ENCODE measurements at places on chromosomes 11 and 22. TPM values are rescaled to one million over a fixed set of nuclear protein-coding genes. Genes with fewer than 3 reads are reported as not detected.

DNA sequence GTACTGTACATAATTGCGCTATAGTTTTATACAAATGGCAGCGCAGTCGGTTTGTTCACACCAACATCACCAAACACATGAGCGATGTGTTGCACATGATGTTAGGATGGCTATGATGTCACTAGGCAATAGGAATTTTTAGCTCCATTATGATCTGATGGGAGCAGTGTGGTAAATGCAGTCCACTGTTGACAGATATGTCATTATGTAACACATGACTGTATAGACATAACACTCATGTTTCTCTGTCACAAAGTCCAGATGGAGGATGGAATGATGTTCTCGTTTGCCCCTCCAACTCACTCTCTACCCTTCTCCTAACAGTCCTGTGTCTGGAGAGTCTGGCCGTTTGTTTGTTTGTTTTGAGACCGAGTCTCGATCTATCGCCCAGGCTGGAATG lies 288.5 kb downstream of the LARGE1 start:
- no peak for DNase-seq

- peak; percentile 33 for DNase-seq
Observed at GRCh38 chr22:41286639-41287091, 678 bp upstream of the RANGAP1 start.

DNA sequence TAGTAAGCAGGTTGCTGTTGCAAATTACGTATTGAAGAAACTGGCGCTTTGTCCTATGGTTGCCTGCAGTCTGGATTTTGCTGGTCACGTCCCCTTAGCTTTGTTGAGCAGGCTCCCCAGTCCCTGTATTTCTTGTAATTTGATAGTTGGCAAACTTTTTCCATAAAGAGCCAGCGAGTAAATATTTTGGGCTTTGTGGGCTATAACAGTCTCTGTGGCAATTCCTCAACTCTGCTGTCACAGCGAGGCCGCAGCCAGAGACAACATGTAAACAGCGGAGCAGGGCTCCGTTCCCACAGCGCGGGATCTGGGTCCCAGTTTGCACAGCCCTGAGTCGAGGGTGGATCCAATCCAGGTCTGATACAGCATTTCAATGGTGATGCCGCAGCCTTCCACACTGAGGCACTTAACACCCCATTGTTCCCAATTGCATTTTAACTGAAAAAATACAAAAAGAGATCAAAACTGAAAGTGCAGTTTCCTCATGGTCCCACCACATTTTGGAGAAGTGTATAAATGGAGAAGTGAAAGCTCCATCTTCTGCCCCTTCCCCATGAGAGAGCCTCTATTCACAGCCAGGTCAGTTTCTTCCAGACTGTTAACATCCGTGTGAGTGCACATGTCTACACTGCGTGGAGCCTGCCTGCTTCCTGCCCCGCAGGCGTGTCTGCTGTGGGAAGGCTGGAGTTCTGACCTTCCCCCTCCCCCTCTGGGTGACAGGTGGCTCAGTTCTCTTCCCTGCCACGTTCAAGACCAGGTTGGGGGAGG lies 89.1 kb downstream of the RPS6KA4 start:
- DNase-seq, result peak; percentile 20

DNA sequence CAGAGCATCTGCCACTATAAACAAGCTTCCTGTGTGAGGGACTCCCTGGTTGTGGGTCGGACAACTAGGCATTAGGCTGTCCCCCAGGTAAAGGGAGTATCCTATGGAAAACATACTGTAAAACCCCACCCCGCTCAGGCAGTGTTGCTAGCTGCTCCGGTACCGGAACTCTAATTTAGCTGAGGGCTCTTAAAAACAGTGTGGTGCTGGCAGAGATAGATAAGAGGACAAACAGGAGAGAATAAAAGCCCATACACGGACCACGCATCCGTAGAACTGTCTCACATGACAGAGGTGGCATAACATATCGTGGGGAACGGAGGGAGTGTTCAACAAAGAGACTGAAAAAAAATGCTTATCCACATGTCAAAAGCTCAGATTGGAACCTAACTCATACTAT lies 3.4 kb upstream of the MOGAT2 start:
- no peak for DNase-seq

DNA sequence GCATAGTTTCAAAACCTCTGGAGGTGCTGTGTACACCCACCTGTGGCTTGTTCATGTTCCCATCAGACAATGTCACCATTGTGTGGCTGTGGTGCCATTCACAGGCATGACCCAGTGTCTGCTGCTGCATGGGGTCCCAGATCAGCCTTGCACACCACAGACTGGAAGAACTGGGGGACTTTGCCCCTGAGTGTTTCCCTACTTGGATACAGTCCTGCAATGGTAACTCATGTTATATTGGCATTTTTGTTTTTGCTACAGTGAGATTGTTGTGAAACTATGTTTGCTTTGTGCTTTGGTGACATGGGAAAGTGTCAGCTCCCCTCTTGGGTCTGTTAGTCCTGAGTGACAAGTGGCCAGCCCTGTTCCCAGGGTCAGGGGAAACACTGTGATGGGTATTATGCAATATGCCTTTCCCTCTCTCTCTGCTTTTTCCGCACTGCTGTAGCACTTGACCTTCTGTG lies 108.8 kb downstream of the NAV2 start:
- DNase-seq, result no peak

GRCh38 chr11:133409799-133410198 lies 122.5 kb downstream of the OPCML start:
- no peak for DNase-seq

DNA sequence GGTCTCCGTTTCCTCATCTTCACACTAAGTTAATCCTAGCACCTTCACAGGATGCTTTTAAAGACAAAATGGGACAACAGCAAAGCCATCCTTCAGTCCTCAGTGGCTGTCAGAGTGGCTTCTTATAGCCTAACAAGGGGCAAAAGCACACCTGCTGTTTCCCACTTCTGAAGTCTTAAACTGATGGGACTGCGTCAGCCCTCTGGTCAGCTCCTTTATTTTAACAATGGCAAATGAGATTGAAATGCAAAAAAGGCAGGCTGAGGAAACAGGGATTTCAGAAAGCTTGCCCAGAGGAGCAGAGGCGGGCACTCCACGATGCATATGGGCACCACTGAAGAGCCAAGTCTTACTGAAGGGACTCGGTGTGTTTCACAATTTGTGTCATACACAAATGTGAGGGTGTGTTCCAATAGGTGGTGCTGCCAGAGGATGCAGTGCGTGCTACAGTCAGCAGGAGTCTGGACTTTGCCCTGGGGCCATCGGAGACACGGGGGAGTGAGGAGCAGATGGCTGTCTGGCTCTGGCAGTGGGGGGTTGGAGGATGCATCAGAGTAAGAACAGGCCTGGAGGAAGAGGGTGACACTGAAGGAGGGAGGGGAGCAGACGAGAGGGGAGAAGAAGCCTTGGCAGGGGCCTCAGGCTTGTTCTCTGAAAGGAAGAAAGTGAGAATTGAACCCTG lies 47.3 kb downstream of the TENM4 start:
- no peak for DNase-seq

GRCh38 chr22:24803064-24803542 lies 2.9 kb upstream of the SGSM1 start:
- DNase-seq, result peak; percentile 15

- DNase-seq, result no peak
Observed at GRCh38 chr22:30221121-30221992, 25.2 kb downstream of the LIF start.

- no peak for DNase-seq
Observed at GRCh38 chr11:123393312-123393927, 36.6 kb upstream of the GRAMD1B start.

GRCh38 chr22:46478083-46478551 lies 59.3 kb downstream of the CELSR1 start:
- DNase-seq, result no peak

DNA sequence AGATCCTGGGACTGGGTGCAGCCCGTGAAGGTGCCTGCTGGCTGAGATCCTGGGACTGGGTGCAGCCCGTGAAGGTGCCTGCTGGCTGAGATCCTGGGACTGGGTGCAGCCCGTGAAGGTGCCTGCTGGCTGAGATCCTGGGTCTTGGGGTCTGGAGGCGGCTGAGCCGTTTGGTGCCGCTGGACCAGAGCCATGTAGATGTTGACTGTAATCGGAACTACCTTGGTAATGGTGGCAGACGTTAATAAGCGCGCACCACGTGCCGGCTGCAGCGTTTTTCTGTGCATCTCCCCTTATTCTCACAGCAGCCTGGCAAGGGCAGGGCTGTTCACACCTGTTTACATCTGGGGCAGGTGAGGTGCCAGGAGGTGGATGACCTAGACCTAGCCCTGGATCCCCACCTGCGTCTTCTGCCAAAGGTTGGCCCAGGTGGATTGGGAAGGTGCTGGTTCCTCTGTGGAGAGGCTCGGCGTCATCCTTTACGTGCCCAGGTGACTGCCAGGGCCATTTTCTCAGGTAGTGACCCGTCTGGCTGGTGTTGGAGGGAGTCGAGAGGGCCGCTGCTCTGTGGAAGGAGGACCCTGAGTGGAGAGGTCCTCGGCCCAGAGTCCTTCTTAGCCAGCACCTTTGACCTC lies 382.5 kb downstream of the TBC1D22A start:
- no peak for DNase-seq

DNA sequence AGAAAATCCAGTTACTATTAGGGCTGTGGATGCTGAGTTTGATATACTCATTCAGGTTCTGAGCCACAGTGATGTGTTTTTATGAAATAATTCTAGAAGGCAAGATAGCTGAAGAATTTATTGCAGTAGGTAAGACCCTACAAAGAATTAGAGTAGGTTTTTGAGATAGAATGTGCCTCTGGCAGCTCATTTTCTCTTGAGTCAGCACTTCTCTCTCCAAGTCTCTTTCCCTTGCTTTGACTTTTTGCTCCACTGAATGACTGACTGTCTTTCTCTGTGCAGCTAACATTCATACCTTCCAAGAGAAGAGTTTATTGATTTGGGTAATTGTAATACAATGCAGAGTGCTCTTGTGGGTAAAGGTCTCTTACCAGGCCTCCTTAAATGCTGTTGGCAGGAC lies 48.0 kb upstream of the C11orf87 start:
- no peak for DNase-seq

GRCh38 chr22:25623310-25623734 lies 58.8 kb downstream of the GRK3 start:
- no peak for DNase-seq

- DNase-seq, result peak; percentile 72
Observed at GRCh38 chr22:46088541-46089311, 61.6 kb upstream of the PPARA start.

DNA sequence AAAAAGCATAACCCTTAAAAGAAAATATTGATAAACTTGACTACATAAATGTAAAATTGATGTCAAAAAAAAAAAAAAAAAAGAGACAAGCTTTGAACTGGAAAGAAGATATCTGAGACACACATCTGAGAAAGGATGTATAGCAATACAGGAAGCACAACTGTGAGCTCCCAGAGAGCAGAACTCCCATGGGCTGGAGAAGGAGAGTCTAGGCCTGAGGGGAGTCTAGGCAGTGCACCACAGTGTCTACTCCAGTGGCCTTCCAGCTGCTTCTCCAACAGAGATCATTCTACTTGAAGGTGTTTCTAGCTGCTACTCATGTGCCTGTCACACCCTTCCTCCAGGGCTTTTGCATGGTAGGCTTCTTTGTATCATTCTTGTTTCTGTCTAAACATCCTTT lies 54.2 kb upstream of the SYT9 start:
- DNase-seq, result no peak

- no peak for DNase-seq
Observed at GRCh38 chr11:61826930-61827570, 1.1 kb upstream of the FADS2 start.

DNA sequence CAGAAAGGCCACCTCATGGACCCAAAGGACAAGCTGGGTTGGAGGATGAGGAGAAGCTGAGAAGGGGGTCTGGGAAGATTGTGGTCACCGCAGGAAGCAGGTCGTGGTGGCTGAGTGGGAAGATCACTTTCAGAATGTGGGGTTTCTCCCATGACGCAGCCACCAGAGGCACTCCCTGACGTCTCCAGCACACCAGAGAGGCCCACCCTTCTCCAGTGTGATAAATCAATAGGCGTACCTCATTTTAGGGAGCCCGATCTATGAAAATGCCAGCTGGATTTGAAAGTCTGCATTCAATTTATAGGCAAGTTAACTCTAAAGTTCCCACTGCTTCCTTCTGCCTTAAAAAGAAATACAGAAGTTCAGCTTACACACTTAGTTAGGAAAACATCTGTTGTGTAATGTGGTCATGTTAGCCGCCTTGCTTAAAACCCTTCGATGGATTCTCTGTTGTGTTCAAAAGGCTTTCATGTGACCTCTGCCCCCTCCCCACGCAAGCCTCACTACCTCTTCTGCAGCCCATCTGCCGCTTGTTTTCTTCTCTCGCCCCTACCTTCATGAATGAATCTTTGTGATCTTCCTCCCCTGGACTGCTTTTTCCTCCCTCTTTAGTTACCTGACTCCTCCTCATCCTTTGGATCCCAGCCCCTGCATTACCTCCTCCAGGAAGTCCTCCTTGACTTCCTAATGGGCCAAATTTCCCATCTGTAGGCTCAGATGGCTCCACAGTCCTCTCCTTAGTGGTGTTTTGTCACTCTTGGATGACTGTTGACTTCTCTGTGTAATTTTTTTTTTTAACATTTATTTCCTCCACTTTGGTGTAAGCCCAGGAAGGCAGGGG lies 10.7 kb downstream of the TSPAN18 start:
- no peak for DNase-seq

- DNase-seq, result no peak
Observed at GRCh38 chr11:122046438-122046837, 69.6 kb downstream of the BLID start.

DNA sequence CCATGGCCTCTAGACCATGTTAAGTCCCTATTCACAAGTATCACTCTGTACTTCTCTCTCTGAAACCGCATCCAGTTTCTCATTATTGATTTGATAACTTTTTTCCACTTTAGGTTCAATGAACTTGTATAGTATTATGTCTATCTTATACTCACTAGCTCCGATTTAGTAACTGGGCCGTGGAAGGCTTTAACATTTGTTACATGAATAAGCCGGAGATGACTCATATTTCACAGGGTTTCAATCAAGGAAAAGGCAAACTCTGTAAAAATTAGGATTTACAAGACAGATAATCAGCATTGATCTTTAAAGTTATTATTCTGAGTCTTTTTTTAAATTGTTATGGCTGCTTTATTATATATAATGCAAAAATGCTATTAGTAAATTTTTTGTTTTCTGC lies 662.2 kb upstream of the CNTN5 start:
- DNase-seq, result no peak

Gene SLC6A5
- total RNA-seq, result not detected

Gene OVCH2
- total RNA-seq, result not detected

Gene KIAA0930
- 30.9 TPM for total RNA-seq

Gene LIPT2
- 1.8 TPM for total RNA-seq

Gene OOSP4A
- total RNA-seq, result not detected

Gene SC5D
- 112 TPM for total RNA-seq

Gene IL10RA
- 0.26 TPM for total RNA-seq

All from fibroblast of lung (primary cell).